ENCODE measurements at places on chromosomes 11 and 22.

GRCh38 chr11:90423378-90423777 lies 200.5 kb upstream of the CHORDC1 start:
- no peak for DNase-seq

DNA sequence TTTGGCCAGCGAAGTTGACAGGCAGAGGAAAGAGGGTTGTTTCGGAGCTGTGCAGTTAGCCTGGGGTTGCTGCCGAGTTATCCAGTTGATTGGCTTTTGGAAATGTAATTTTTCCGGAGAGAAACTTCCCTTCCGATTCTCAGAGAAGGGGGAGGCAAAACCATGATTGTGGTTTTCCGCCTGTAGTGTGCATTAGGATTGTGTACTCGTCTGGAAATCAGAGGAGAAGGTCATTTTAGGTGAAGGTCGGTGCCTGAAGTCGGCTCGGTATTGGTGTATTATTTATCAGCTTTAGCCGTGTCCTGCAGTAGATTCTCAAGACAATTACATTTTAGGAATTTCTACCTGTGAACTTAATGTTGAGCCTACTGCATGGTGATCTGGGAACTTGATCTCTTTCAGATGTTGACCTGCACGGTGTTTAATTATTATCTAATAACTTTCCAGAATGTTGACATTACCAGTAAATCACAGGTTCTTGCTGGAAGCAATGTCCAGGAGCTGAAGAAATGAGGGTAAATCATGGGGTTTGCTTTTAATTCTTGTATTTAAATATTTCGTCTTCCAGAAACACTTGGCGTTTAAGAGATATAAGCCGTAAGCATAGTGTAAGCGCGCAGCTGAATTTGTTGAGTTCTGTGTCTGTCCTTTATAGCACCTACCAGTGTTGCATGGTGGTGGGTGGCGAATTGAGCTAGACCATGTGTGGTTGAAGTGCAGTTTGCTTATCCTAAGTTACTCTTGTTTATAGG lies 1.3 kb downstream of the ARHGEF12 start:
- DNase-seq = no peak

DNA sequence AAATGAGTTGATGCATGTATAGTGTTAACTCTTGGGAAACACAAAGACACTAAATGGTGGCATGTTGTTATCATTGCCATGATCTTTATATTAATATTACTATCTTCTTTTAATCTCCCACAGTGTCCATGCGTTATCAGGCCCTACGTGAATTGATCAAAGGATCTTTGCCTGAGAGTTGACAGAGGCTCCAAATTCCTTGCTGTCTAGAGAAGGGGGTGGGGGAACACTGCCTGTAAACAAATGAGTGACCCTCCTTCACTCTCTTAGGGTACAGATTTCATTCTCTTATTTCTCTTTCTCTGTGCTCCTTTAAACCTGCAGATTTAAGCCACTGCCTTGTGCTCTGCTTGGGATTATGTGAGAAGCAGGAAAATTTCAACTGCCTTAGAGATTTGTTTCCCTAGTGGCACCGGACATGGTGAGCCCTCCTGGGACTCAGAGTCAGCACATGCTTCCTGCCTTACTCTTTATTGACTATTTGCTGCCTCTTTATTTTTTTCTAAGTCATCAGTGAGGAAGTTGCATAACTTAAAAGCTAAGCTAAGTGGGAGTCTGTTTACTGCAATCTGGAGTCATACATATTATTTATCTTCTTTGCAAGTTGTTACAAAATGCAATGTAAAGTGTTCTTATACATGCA lies 122.9 kb downstream of the MAML2 start:
- DNase-seq = peak; percentile 35

- peak; percentile 37 for DNase-seq
These were observed 81.0 kb downstream of the PRR5L start for GRCh38 chr11:36376888-36377758.

GRCh38 chr11:63518548-63518947 lies 12.7 kb downstream of the LGALS12 start:
- DNase-seq = no peak

GRCh38 chr11:22778642-22779041 lies 51.0 kb downstream of the SVIP start:
- DNase-seq = no peak

- DNase-seq = no peak
These were observed 288.5 kb downstream of the NTM start for GRCh38 chr11:131658952-131659351.

DNA sequence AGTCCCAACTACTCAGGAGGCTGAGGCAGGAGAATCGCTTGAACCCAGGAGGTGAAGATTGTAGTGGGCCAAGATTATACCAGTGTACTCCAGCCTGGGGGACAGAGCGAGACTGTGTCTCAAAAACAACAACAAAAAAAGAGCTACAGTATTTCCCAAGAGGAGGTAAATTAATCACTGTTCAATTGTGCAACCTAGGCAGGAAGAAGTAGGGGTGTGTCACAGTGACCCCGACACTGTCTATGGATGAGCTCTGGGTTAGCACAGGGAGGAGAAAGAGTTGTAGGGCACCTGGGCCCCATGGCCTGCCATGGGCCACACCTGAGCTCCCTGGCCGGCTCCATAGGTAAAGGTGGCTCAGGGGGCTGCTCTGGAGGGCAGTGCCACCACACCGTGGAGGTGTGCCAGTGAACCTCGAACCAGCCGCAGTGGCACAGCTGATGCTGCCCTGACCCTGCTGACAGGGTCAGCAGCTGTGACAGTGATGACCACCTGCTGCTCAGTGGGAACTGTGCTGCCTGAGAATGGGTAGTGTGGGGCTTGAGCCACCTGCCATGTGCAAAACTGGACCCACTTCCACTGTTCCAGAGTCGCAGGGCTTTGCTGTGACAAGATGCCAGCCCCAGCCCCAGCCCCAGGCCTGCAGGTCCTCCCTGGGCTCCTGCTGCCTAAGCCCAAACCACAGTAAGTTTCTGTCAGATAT lies 84.0 kb upstream of the PITPNB start:
- DNase-seq = no peak

DNA sequence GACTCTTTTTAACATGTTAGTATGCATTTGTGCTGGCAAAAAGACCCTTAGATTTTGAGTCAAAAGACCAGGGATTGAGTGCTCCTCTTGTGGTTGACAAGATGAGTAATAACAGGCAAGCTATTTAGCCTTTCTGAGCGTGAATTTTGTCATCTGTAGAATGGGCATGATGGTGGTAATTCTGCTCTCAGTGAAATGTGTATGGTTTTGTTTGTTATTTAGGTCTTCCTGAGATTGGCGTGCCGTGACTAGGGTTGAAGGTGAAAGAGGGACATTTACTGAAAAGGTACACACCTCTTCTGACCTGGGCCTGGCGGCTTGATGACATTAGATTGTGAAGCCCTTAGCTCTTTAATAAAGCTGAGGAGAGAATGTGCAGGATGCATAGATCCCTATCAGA lies 8.4 kb upstream of the CEP295 start:
- no peak for DNase-seq

DNA sequence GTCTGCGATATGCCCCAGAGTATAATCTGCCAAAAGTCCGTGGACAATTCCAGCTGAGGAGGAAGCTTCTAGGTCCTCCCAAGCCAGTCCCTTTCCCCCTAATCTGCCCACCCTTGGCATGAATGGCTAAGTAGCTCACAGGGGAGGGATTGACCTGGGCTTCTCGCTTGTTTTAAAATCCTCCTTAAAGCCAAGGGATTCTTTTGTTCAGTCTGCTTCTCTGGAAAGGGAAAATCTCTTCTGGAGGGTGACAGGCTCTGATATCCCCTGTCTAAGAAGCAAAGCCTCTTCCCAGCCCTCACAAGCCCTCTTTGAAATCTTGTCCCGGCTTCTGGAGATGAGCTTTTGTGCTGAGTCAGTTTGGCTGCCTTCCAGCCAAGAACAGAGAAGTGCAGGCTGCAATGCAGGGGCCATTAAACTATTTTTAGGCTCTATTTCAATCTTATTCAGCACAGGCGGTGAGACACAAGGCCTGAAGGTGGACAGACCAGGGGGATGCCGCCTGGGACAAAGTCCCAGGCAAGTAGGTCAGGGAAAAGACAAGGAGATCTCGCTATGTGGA lies 23.9 kb downstream of the NEFH start:
- peak; percentile 48 for DNase-seq

DNA sequence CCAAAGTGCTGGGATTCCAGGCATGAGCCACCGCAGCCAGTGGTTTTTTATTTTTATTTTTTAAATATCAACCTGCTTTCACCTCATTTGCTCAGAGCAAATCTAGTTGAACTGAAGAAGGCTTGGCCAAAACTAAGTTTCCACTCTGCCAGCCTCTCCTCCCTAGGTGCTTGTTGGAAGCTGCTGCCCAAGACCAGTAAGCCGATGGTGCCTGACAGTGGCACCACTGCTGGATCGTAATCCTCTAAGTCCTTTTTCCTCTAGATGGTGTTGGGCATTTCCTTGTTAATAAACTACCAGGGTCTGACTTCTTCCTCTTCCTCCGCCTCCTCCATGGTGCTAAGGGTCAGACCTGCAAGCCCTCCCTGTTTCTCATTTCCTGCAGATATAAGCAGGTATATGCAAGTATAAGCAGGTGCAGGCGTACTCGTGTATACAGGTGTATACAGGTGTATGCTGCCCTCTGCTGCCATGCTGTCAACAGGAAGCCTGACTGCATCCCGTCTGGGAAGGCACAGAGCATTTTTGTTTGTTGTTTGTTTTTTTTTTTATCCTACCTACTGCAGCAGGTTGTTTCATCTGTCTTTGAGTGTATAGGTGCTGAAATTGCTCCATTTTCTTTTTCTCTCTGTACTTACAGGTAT lies 1.6 kb downstream of the NADSYN1 start:
- DNase-seq = no peak

DNA sequence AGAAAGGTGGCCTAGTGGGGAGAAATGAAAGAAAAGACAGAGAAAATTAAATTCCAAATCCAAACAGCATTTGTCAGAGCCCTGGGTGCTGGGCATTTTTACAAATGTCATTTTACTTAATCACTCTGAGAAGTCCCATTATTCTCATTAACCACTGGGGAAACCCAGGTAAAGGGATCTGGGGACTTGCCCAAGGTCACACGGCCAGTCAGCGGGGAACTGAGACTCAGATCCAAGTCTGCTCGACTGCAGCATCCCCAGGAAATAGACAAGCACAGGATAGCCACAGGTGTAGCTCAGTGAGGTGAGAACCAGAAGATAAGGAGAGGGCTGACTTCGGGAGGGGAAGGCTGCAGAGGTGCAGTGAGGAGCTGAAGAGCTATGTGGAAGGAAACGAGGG lies 7.9 kb downstream of the NRXN2 start:
- no peak for DNase-seq

GRCh38 chr11:122405547-122406341 lies 249.8 kb upstream of the UBASH3B start:
- DNase-seq = no peak

DNA sequence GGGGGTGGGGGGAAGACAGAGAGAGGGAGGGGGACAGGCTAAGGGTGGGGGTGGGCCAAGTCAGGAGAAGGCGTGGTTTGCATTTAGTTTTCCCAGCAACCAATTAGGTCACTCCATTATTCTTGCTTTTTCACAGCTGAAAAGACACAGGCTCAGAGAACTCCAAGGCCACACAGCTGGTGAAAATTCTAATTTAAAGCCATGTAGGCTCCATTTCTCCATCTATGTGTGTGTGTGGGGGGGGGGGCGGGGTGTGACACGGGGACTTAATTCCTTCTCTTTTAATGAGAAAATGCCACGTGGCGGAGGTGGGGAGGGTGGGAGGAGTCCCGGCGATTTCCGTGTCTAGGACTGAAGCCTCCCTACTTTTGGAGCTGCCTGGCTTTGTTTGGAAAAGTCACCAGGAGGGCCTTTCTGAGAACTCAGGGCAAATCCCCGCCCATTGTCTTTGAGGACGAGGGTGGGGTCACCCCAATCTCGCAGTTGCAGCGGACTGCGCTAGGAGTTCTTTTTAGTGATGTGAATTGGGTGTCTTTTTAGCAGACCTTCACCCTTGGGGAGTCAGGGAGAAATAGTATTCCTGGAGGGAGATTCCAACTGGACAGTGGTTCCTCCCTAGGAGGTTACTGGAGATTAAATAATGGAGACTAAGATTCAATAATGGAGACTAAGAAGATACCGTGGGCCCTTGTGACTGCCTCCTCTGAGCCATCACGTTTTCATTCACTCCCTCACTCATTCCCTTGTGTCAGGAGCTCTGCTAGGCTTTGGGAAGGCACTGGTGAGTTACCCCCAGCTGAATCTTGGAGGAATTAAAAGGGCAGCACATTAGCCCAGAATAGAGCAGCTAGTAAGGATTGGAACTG lies 36.4 kb upstream of the PTPRJ start:
- DNase-seq = no peak

Measured in HL-60 (cell line).